Left hindlimb (tissue), 1 donor: ENCODE measurements at places on chromosomes 3 and 15.

DNA sequence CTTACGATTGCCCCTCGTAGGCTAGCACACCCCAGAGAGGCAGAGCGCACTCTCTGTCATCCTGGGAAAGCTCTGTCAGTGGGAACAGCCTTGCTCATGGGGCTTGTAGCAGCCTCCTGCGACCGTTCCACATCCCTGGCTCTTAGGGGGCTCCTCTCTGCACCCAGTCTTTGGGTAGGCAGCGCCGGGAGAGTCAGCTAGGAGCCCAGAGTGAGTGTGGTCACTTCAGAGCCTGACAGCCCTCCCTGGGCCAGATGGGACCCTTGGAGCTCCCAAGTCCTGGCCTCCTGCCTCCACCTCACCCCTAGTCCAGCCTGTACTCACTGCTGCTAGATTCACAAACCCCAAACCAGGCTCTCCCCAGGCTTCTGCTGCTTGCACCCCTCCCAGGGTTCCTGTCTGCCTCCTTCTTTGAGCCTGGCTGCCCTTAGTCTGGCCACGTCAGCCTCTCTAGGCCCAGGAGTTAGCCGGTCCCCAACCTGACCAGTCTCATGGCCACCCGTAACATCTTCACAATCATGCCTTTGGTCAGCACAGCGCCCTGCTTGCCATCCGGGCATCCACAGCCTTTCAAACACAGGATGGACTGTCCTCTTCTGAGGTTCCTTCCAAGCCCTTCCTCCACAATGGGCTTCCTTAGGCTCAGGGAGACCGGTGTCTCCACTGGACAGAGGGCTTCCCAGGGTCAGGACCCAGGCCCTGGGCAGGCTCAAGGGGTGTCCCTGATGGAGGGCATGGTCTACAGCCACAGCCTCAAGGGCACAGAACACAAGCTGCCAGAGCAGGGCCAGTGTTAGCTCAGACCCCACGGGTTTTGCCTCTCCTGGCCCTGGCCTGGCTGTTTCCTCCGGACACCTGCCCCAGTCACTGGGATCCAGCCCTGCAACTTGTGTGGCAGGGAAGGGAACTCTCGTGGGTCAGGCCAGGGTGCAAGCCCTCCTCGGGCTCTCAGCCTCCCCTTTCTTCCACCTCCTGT, 4.6 kb downstream of the ACSBG1 start:
- DNase-seq: no peak

DNA sequence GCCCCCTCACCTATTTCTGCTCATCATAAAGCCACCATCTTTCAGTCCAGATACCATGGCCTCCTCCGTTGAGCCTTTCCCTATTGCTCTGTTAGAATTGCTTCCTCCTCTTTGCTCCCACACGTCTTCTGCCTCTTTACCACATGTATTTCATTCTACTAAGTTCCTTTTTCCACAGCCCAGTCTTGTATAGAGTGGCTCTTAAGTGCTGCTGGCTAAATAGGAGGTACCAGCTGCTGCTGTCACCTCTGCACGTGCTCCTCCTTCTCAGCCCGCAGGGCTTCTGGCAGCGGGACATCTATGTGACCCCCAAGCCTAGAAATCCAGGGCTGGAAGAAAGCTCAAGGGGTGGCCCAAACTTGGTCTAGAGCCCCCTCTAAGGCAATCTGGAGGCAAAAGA, 38.8 kb upstream of the PLXND1 start:
- DNase-seq: no peak

DNA sequence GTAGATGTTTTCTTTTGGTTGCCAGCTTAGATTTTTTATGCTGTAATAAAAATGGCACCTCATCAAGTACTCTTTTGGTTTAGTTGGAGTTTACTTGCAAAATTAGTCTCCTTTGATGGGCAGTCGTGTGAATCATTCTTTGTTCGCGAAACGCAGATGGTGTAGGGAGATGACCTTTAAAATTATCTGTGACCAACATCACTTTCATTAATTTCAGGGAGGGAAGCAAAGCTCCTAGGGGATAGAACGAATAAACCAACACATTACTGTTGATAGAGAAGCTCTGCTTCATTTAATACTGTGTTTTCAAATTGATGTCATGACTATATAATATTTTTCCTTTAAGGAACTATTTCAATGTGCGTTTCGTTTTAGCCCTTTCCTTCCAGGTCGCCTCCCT, 67.4 kb downstream of the USP13 start:
- no peak for DNase-seq

GRCh38 chr3:46663591-46664135, 29.8 kb downstream of the ALS2CL start:
- peak; percentile 36 for DNase-seq

DNA sequence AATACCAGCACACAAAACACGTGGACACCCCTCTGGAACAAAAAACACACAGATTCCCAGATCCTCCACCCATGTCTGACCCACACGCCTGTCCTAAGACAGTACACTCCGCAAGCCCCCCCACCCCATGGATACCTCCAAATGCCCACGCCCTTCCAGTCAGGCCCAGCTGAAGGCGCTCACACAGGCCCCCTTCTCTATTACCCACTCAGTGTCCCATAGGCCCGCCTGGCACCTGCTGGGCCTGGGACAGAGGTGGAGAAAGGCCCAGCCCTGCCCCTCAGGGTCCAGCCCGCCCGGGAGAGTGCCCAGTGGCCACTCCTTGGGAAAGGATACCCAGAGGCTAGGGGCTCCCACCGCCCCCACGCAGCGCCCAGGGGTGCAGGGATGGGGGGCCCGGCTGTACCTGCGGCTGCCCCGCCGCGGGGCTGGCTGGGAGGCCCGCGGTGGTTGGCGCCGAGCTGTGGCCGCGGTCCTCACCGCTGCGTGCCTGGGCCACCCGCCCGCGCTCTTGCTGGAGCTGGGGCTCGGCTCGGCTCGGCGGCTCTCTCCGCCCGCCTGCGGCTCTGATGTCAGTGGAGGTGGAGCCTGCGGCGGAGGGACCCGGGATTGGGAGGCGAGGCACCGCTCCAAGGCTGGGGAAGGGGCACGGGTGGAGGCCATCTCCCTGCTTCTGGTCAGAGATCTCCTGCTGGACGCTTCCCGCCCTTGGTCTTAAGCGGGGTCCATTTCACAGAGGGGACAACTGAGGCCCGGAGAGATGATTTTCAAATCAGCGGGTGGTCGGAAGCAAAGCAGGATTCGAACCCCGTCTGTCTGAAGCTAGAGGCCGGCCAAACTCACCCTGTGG, at the start of gene CAMK1:
TSS of gene CAMK1 (minus strand) at position 522 of the 850 bp plus-strand sequence. CDS start 2,198 bp downstream, outside the sequence.
- DNase-seq: peak; percentile 90

- no peak for DNase-seq
Measured at GRCh38 chr15:76236350-76236749, 74.9 kb downstream of the ETFA start.

- DNase-seq: peak; percentile 69
Measured at GRCh38 chr3:127000119-127000518, 17.2 kb downstream of the PLXNA1 start.

DNA sequence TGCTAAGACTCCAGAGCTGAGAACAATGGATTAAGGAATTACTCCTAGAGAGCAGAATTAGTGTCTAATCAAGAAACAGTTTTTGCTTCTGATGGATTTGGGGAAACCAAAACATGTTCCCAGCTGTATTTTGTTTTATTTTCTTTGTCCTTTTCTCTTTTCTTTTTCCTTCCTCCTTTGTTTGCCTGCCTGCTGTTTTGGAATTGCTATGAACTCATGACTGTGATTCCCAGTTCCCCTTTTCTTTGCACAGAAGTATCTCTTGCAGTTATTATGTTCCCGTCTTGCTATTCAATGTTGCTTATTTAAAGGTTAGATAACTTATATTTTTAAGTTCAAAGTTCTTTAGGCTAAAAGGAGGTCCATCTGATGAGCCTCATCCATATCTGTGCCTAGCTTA, 77.0 kb upstream of the GBE1 start:
- DNase-seq: no peak

DNA sequence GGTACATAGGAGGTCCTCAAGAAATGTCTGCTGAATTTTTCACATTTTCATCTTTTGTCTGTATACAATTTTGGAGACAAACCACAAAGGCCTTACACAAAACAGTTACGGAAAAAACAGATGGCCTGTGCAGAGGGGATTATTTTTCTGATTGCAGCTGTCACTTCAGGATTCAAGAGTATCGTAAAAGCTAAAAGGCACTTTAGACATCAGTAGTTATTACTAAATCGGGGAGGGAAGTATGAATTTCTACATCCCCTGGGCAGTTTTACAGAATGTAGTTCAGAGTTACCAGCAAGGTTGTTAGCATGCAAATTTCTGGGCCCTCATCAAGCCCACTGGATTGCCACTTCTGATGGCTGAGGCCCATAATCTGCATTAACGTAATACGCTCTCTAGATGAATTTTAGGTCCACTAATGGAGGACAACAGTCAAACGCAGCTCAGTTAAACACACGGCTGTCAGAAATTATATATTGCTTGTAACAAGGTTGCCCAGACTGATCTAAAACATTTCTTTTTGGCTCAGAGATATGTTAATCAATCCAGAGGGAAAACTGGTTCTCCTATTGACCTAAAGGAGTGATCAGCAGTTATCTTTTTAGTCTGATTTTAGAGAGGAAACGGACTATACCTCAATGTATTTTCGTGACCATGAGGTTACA, 1.1 kb downstream of the RIOX2 start:
- no peak for DNase-seq

- no peak for DNase-seq
Measured at GRCh38 chr3:194683380-194683779, 2.3 kb upstream of the FAM43A start.

- no peak for DNase-seq
Measured at GRCh38 chr3:28399206-28399605, 50.6 kb upstream of the AZI2 start.

GRCh38 chr15:62344806-62345539, 179.9 kb upstream of the C2CD4B start:
- DNase-seq: peak; percentile 40

DNA sequence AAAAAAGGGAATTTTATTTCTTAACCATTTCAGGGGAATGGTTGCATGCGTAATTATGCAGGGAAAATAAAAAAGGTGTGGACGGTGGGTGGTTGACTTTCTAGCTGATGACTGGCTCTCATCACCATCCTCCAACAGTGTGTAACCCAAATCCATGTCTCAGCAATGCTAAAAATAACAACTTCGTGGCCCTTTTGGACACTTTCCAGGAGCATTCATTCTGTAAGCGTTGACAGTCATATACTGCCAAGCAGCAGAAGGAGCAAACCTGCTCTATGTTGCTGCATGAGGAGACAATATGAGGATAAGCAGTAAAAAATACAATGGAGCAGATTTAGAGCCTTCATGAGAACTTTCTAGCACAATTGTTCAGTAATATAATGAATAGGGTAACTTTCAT, 189.1 kb downstream of the ANXA2 start:
- no peak for DNase-seq

GRCh38 chr15:66172324-66172980, 81.1 kb downstream of the MEGF11 start:
- no peak for DNase-seq

- no peak for DNase-seq
Measured at GRCh38 chr15:69325456-69325971, 26.8 kb downstream of the PAQR5 start.

DNA sequence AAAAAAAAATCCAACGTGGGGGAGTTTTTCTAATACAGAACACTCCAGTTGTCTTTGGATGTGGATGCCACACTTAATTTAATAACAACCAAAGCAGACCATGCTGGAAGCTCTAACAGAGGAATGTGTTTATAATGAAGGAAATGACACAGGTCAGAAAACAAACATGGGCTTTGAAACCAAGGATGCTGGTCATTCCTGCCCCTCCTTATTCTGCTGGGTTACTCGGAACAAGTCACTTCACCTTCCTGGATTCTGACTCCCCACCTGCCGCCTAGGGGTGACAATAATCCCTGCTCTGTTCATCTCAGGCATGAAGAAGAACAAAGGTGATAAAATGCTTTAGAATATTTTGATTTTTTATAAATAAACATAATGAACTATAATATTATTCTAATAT, 240.9 kb upstream of the ADAMTS9 start:
- no peak for DNase-seq

- DNase-seq: no peak
Measured at GRCh38 chr15:67033571-67034044, 31.8 kb upstream of the SMAD3 start.

- no peak for DNase-seq
Measured at GRCh38 chr3:114892131-114892879, 254.8 kb downstream of the ZBTB20 start.

GRCh38 chr3:148042663-148043445, 633.7 kb downstream of the ZIC1 start:
- no peak for DNase-seq

GRCh38 chr15:99138491-99138982, 33.7 kb downstream of the SYNM start:
- no peak for DNase-seq

- DNase-seq: no peak
Measured at GRCh38 chr15:25450163-25450562, 11.3 kb upstream of the UBE3A start.

GRCh38 chr3:89059211-89059925, 48.1 kb upstream of the EPHA3 start:
- DNase-seq: peak; percentile 35

GRCh38 chr3:133573629-133574194, at the start of gene CDV3:
Gene CDV3, plus strand, starts transcription at chr3:133573686. Its CDS starts 359 bp downstream, at chr3:133574045.
- no peak for DNase-seq

DNA sequence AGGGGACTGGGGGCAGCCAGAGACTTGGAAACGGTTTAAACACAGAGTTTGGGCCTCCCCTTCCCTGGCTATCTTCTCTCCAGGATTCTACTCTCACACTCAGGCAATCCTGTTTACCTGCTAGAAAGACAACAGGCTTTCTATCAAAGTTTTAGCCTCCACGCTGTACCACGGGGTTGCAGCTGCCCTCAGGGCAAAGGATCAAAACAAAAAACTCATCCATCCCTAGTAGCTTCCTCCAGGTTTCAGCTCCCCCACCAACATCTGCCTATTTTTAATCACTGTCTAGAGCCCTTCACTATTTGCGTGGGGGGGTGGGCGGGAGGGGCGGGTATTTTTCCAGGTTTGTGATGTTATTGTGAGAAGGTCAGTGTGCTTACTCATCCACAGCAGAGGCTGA, 286.8 kb upstream of the TRIM42 start:
- DNase-seq: no peak

DNA sequence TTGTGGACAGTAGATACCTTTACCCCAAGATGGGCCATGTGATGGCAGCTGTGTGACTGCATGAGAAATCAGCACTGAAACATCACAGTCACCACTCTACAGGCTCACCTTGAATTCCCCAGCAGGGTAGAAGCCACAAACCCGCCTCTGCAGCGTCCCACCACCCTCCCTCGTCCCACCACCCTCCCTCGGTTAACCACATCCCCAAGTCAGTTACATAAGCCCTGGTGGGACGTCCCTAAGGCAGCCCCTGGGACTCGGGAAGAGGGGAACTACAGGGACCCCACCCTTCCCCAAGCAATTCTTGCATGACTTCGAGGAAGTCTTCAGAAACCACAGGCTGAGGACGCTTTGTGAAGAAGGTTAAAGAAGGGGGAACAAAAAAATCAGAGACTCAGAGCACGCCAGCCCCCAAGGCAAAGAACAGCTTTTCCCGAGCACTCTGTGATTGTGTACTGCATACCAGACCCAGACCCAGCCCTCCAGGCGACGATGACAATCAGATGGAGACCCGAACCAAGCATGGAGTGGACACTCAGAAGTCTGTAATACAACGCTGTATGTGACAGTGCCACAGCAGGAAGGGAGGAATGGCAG, 60.5 kb downstream of the SH3BP5 start:
- no peak for DNase-seq
